ENCODE measurements at places on chromosomes 4 and X. TPM values are rescaled to one million over a fixed set of nuclear protein-coding genes. Genes with fewer than 3 reads are reported as not detected.

The STK32B gene
- 0.38 TPM for total RNA-seq

The CT83 gene
- not detected for total RNA-seq

- peak; percentile 67 for DNase-seq
Observed at GRCh38 chrX:135974279-135974856, 580 bp upstream of the MMGT1 start.

- no peak for DNase-seq
Observed at GRCh38 chr4:53907772-53908171, 156.6 kb downstream of the CHIC2 start.

GRCh38 chr4:41160012-41160789 lies 54.1 kb downstream of the APBB2 start:
- peak; percentile 71 for DNase-seq

GRCh38 chrX:136665258-136665900 lies 17.4 kb downstream of the CD40LG start:
- DNase-seq: no peak

Data from SJSA1 (cell line).